ENCODE measurements at places on chromosomes 5 and 9.
A peak's percentile ranks its signal among the peaks of the same experiment; 100 is the strongest.

DNA sequence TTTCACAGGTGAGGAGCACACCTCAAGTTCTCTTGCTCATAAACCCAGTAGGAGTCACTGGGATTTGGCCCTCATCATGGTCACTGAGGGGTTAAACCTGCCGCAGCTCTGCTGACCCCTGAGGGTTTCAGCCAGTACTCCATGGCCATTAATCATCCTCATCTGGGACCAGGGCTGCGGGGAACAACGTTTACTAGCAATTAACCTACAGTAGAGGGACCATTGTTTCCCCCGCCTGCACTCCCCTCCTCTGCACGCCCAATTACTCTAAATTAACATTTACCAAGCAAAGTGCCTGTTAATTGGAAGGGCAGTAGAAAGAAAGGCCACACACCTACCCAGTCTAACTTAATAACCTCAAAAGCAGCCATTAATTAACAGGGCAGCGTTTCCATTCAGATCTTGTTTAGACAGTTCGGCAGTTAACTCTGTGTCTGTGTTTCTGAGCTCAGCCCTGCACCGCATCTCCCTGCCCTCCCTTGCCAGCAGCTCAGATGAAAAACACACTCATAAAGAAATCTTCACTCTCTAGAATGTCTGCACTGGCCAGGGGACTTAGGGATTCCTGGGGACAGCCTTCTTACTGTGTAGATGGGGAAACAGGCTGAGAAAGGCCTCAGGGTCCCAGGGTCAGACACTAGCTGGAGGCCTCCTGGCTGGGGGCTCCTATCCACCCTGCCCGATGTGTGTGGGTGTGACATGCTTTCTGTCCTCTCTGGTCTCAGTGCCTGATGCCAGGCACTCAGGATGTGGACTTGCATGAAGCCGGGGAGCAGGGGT lies 51.6 kb downstream of the ALG2 start:
- DNase-seq: peak; percentile 8

GRCh38 chr9:4550777-4551484 lies 60.7 kb downstream of the SLC1A1 start:
- no peak for DNase-seq

DNA sequence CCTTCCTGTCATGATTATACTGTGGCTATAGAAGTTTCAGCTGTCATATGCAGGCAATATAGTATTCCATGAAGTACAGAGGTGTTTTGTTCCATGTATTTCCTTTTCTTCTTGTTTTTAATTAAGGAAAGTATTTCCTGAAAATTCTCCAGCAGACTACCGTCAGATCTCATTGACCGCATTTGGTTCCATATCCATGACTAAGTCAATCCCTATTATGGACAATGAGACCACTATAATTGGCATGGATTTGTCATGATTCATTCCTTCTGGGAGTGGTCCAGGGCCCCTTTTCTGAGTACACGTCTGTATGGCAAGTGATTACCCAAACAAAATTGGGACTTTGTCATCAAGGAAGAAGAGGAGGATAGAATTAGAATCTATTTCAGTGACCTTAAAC lies 283.2 kb upstream of the CLINT1 start:
- DNase-seq: no peak

GRCh38 chr5:36681711-36682110 lies 75.3 kb downstream of the SLC1A3 start:
- no peak for DNase-seq

DNA sequence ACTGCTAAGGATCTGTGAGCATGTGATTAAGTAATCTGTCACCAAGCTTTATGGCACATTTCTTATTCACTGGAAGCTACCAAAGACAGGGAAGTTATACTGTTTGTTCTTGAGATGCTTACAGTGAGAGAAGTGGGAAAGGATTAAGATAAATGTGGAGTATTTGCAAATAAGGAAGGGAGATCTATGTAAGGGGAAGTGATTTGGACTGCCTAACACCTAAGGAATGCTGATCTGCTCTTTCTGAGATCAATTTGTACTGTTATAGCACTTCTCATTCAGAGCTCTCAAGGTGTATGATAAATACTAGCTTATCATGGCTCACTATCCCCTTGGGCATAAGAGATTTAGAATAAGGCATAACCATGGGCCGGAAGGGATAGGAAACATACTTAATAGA lies 80.0 kb upstream of the NTRK2 start:
- no peak for DNase-seq

- DNase-seq: no peak
These were observed 216.1 kb downstream of the FSTL4 start for GRCh38 chr5:133396187-133396741.

- no peak for DNase-seq
These were observed 580.2 kb upstream of the PTPRD start for GRCh38 chr9:11192993-11193392.

DNA sequence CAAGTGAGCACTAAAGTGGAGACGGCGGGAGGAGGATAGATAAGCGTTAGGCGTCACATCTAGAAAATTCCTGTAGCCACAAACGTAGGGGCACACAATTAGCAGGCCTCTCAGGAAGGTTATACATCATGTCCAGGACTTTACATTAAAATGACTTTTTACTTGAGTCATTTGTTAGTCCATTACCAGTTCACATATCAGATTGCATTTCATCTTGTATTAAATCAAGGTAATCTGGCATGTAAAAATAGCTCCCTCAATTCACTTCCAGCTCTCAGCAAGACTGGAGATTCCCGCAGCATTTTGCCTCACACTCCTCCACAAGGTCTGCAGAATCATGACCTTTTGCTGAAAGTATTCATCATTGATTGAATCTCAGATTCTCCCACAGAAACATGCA lies 118.8 kb downstream of the PRDM6 start:
- DNase-seq: no peak

- DNase-seq: no peak
These were observed 65.7 kb upstream of the IL6ST start for GRCh38 chr5:56060276-56061110.

- DNase-seq: no peak
These were observed 326.9 kb downstream of the SH3GL2 start for GRCh38 chr9:17905781-17906175.

DNA sequence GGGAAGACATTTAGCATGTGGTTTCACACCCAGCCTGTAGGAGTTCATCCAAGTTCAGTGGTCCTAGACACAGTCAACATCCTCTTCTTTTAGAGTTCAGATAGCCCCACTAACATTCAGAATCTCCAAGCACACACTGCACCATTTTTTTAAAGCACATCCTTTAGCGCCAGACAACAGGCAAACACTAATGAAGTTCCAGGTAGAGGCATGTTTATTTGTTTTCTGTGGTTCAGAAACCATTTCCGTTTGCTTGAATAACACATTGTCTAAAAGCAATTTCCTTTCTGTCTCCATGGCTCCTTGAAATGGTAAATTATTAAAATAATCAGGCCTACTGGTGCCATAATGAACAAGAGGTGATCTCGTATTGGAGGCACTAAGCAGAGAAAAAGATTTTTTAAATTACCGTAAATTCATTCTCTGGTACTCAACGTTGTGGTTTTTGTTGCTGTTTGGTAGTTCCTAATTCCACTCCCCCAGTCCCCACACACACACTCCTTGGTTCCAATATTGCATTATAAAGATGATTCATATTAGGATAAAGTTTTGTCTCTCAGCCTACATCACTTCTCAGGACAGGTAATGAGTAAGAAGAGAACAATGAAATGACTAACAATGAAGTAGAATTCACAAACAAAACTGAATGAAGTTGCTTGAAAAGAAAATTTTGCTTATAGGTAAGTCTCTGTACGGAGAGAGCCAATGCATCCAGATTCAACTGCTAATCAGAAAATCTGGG lies 153.1 kb downstream of the PCSK1 start:
- peak; percentile 46 for DNase-seq

DNA sequence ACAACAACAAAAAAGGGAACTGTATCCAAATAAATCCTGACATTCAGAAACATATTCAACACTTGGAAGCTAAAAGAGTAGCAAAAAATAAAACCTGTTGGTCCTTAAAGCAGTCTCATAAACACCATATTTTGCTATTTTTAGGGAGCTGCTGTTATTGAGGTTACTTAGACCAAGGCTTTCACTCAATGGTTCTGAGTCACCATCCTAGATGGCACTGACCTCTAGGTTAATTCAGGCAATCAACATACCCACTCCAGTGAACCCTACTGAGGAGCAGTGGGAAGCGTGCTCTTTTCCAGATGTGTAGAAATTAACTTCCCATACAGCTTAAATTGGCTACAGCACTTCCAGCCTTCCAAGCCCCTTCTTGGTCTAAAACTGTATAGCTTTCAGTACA lies 5.2 kb downstream of the GNAQ start:
- peak; percentile 47 for DNase-seq

DNA sequence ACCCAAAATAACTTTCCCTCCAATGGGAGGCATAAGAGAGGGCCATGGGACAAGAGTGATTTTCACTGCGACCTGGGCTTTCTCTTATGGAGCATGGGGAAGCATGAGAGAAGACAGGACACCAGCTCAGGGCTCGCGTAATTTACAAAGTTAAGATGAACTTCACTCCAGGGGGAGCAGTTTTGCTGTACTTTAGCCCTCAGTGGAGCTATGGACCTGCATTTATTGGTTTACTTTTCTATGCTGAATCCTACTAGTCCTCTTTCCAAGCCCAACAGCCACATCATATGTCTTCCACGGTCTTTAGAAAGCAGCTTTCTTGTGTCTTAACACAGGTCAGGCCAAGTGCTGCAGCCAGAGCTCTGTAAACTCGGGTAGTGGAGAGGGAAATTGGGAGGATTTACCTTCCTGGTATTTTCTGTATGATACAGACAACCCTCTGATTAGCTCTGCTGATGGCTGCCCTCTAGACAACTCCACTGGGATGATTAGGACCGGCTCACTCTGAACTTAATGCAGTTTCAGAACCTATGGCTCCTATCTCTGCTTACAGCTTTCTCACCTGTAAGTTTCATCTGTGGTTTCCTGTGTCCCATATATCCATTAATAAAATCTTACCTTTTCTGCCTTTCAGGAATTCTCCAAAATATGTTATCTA lies 581.0 kb upstream of the RORB start:
- no peak for DNase-seq

DNA sequence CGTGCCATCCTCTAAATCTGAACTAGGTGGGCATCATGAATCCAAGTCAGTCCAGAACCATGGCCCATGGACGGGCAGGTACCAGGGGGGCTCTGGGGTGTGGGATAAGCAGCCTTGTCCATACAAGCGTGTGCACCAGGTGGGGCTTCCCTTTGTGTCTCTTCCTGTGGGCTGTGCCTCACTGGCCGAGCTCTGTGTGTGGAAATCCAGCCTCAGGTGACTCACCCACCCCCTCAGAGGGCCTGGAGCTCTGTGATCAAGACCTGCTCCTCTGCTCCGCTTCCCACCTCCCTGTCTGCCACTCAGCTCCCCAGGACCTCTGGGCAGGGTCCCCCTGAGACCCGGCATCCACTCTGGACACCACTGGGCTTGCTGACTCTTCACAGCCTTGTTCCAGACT lies 33.0 kb downstream of the GADD45G start:
- DNase-seq: no peak

DNA sequence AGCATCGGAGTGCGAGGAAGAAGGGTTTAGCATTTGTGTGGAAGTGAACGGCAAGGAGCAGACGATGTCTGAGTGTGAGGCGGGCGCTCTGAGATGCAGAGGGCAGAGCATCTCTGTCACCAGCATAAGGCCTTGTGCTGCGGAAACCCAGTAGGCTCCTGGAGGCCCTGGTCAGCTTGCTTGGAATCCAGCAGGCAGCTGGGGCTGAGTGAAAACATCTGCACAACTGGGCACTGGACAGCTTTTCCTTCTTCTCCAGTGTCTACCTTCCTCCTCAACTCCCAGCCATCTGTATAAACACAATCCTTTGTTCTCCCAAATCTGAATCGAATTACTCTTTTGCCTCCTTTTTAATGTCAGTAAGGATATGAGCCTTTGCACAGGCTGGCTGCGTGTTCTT lies 72.1 kb downstream of the C7 start:
- no peak for DNase-seq

GRCh38 chr9:78115073-78115472 lies 83.5 kb upstream of the GNAQ start:
- DNase-seq: peak; percentile 25

DNA sequence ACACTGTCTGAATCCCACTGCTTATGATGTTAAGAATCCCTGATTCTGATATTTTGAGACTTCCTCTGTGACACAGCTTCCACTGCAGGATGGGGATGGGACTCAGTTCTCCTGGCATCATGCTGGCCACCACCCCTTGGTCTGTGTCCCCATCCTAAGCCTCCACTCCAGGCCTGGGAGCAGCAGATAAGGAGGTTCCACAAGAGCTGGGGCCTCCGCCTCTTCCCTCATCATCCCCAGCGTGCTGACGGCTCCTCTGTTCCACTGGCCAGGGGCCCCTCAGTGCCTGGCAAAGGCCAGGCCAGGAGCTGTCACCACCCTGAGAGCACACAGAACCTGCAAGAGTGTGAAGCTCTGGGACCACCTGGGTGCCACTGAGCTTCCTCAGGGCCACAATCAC lies 40.6 kb downstream of the CAMK2A start:
- DNase-seq: no peak

DNA sequence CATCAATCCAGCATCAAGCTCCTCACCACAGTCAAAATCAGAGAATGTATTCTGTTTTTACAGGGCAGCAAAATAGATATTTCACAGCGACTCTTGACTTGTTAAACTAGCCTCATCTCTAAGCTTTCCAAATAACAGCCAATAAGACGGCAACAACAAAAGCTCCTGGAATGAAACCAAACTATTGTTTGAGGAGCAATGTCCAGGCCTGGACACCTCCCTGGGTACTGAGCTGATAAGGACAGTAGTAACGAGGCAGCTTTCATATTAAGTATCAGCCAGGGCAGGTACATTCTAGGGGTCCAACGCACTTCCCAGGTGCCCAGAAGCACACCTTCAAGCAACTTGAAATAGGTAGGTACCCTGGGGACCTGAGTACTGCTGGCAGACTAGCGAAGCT lies 260.3 kb downstream of the ENC1 start:
- no peak for DNase-seq

GRCh38 chr5:59221769-59222168 lies 638.9 kb downstream of the RAB3C start:
- DNase-seq: no peak

- no peak for DNase-seq
These were observed 6.4 kb downstream of the GABBR2 start for GRCh38 chr9:98702340-98702739.

GRCh38 chr9:74293479-74293878 lies 203.7 kb upstream of the RORB start:
- no peak for DNase-seq

- DNase-seq: no peak
These were observed 109.8 kb downstream of the TLE4 start for GRCh38 chr9:79681576-79681975.

DNA sequence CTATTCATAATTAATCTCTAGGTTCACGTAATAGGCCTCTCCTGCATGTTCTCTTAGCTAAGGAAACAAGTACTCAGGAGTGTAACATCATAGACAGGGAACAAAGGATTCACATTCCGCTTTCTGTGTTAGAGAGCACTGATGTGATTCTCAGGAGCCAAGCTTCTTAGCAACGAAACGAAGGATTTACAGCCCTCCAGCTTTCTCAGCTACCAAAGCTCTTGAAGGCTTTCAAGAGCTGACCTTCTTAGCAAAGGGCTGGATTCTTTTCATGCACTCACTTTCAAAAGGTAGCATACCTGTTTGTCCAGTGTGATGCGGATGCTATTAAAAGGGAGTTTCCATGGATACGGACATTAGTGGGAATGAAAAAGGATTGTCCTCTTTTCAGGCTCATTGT lies 107.4 kb downstream of the TUSC1 start:
- no peak for DNase-seq

GRCh38 chr5:76069061-76069735 lies 14.0 kb upstream of the SV2C start:
- DNase-seq: no peak
